Glutamatergic neuron (in vitro differentiated cells): ENCODE measurements at places on chromosomes 5 and 9. TPM values are rescaled to one million over a fixed set of nuclear protein-coding genes. Genes with fewer than 3 reads are reported as not detected.

PJA2 gene
- total RNA-seq, result 156 TPM

DNA sequence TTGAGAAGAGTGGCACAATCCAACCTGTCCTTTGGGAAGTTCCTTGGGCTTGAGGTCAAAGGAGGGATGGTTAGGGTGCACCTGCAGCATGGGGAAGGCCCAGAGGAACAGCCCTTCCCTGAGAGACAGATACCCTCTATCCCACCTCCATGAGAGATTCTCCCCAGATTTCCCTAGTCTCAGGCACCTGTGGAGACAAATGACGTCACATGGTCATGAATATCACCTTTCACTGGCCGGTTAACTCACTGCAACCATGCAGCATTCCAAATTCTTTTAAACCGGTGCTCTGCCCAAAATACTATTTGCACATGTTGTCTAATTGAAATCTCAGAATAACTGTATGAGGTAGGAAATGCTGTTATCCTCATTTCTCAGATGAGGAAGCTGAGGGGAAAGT lies 15.6 kb upstream of the TRIO start:
- no peak for DNase-seq
- H3K36me3 ChIP-seq, result no peaks in the 10 kb centered on the region
- no peak overlapping the region for H3K27ac ChIP-seq
- peaks cover 2% of the 10 kb centered on the region for H3K27me3 ChIP-seq
- H3K4me3 ChIP-seq, result no peak overlapping the region
- H3K4me1 ChIP-seq, result peaks cover 8% of the 10 kb centered on the region

GRCh38 chr9:113918697-113919350 lies 42.7 kb downstream of the ZNF618 start:
- H3K36me3 ChIP-seq, result peaks cover 10% of the 10 kb centered on the region
- no peak overlapping the region for H3K4me3 ChIP-seq
- H3K4me1 ChIP-seq, result peaks cover 21% of the 10 kb centered on the region

GRCh38 chr5:40346901-40347300 lies 332.8 kb upstream of the PTGER4 start:
- H3K4me3 ChIP-seq, result no peak overlapping the region
- no peak for DNase-seq
- no peaks in the 10 kb centered on the region for H3K4me1 ChIP-seq
- peaks cover 13% of the 10 kb centered on the region for H3K36me3 ChIP-seq

PCDHGB4 gene
- total RNA-seq, result 40.8 TPM

DNA sequence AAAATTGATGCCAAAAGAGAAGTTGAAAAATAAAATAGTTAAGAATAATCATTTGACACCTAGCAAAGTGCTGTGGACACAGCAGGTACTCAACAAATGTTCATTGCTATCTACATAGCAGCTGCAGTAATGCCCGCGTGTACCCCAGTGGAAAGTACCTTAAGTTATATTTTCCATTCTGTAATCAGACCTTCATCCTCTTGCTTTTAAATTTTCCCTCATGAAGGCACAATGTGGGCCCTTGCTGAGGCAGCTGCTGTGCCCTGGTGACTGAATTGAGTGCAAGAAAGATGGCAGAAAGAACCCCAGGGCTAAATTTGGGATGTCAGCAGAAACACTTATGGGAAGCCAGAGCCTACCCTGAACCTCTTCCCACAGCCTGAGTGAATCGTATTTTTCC lies 65.9 kb downstream of the CYFIP2 start:
- no peaks in the 10 kb centered on the region for H3K27me3 ChIP-seq
- H3K36me3 ChIP-seq, result no peaks in the 10 kb centered on the region
- no peak overlapping the region for H3K27ac ChIP-seq
- H3K4me3 ChIP-seq, result no peak overlapping the region
- no peaks in the 10 kb centered on the region for H3K4me1 ChIP-seq
- DNase-seq, result no peak

DNA sequence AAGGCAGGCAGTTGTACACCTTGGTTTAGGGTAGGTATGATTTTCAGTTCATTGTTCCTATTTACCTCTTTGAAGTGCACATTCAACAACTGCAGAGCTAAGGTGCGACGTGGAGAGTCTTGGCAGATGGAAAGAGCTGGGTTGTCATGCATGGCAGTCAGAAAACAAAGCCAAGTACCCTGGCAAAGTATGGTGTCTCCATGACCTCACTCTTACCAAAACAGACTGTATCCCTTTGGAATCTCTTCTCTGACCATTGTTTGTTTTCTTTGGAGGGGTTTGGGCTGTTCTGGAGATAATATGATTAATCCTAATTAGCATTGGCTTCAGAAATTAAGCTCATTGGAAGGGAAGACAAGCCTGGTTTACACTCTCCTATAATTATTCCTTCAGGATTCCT lies 665.7 kb downstream of the DNAH5 start:
- DNase-seq, result no peak
- H3K36me3 ChIP-seq, result no peaks in the 10 kb centered on the region
- no peak overlapping the region for H3K27ac ChIP-seq
- no peaks in the 10 kb centered on the region for H3K27me3 ChIP-seq

RNF130 gene
- 104 TPM for total RNA-seq

GRCh38 chr9:111610149-111610548 lies 10.7 kb upstream of the PTGR1 start:
- H3K4me1 ChIP-seq, result no peaks in the 10 kb centered on the region
- no peak overlapping the region for H3K27ac ChIP-seq
- H3K27me3 ChIP-seq, result peaks cover 4% of the 10 kb centered on the region
- DNase-seq, result no peak

PKN3 gene
- total RNA-seq, result 4.3 TPM

- H3K27me3 ChIP-seq, result peaks cover 12% of the 10 kb centered on the region
- no peak for DNase-seq
- H3K27ac ChIP-seq, result no peak overlapping the region
- peaks cover 36% of the 10 kb centered on the region for H3K4me1 ChIP-seq
- H3K36me3 ChIP-seq, result no peaks in the 10 kb centered on the region
Observed at GRCh38 chr5:133698646-133699526, 86.5 kb upstream of the FSTL4 start.

LCP2 gene
- total RNA-seq, result not detected

GRCh38 chr5:148455185-148455584 lies 71.4 kb downstream of the FBXO38 start:
- H3K36me3 ChIP-seq, result no peaks in the 10 kb centered on the region
- peaks cover 5% of the 10 kb centered on the region for H3K4me1 ChIP-seq
- no peaks in the 10 kb centered on the region for H3K27me3 ChIP-seq

HTR4 gene
- not detected for total RNA-seq

IL13 gene
- total RNA-seq, result not detected

LHX3 gene
- total RNA-seq, result 0.81 TPM

DNA sequence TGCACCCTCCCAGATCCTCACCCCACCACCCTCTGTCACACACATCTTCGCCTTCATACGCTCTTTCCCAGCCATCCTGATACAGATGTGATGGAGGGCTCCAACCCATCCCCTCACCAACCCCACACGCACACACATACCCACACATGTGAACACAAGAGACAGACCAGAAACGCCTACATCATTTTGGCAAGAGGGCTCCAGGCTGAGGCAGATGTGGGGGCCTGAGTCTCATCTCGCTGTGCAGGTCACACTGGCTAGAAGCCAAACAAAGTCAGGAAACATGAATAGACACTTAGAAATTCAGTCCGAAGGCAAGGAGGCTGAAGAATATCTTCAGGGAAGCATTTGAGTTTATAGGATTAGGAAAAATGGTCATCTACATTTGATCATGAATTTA lies 6.2 kb downstream of the PRDM12 start:
- H3K36me3 ChIP-seq, result no peaks in the 10 kb centered on the region
- H3K4me3 ChIP-seq, result peak overlapping the region; percentile 48
- peak overlapping the region; percentile 14 for H3K27ac ChIP-seq
- peaks cover 21% of the 10 kb centered on the region for H3K4me1 ChIP-seq
- no peak for DNase-seq

RANBP6 gene
- total RNA-seq, result 32.2 TPM

FOXD1 gene
- total RNA-seq, result 2.8 TPM
